ENCODE measurements at places on chromosomes 16 and 17.

DNA sequence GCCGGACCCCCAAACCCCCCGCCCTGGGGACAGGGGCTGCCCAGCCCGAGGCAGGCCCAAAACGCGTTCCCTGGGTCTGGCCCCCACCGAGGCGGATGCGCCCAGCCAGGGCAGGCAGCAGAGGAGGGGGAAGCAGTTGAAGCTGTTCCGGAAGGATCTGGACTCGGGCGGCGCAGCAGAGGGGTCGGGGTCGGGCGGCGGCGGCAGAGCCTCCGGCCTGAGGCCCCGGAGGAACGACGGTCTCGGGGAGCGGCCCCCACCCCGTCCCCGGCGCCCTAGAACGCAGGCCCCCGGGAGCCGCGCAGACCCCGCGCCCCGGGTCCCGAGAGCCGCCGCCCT, 22.9 kb upstream of the ZFPM1 start:
- DNase-seq = no peak

DNA sequence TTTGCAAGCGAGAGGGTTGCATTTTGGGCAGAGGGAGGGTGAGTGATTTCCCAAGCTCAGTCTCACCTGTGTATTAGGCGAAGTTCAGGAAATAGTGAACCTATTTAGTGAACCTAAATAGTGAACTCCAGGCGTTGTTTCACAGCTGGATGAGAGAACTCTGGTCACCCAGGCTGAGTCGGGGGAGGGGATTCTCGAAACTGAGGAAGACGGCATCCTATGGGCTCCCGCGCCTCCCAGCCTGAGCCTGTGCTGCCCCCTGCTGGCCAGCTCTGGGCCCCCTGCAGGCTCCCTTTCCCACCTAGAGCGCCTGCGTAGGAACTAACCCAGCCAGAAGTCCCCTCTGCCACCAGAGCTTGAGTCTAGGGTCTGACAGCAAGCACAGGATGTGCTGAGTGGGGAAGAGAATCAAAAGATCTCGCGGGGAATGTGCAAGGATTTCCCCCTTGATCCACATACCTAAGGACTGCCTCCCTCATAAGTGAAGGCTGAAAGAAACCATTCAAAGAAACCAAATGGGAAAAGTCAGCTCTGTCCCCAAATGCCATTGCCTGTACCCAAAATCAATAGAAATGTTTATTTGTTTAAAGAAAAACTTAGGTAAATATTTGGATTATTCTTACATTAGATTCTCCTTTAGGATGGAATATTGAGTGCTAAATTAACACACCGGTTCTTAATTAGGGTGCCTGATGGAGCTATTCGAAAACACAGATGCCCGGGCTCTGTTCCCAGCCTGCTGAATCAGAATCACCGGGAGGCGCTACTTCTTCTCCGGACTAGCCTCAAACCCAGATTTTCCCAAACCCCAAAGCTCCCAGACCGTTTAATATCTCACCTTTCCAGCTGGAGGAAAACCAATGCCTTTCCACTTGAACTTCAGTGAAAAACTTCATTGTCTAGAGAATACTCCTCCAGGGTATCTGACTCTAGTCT, 14.8 kb upstream of the MARVELD3 start:
- DNase-seq = peak; percentile 70

DNA sequence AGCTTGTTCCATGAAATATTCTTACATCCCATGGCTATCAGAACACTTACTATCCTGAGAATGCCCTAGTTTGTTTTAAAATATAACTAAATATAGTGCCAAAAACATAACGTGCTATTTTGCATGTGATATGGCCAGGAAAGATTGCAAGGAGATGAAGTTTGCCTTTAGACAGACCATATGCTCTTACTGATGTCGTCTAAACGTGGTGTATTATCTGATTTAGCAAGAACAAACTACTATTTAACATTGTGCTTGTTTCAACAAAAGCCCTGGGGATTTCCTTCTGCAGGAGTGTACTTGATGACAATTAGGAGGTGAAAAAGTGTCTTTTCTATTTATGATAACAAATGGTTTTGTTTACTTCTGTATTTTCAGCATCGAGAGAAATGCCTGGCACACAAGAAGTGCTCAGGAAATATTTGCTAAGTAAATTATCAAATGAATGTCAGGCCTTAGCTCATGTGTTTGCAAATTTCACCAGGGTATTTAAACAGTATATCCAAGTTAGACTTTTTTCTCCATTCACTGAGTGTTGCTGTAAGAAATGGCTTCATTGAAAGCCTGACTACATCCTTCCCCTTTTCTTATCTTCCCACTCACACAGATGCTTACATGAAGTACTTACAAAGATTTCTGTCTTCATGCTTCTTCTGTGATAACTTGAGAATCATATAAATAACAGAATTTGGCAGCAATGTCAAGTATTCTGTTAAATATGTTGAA, 1033.6 kb downstream of the CDH8 start:
- DNase-seq = no peak

DNA sequence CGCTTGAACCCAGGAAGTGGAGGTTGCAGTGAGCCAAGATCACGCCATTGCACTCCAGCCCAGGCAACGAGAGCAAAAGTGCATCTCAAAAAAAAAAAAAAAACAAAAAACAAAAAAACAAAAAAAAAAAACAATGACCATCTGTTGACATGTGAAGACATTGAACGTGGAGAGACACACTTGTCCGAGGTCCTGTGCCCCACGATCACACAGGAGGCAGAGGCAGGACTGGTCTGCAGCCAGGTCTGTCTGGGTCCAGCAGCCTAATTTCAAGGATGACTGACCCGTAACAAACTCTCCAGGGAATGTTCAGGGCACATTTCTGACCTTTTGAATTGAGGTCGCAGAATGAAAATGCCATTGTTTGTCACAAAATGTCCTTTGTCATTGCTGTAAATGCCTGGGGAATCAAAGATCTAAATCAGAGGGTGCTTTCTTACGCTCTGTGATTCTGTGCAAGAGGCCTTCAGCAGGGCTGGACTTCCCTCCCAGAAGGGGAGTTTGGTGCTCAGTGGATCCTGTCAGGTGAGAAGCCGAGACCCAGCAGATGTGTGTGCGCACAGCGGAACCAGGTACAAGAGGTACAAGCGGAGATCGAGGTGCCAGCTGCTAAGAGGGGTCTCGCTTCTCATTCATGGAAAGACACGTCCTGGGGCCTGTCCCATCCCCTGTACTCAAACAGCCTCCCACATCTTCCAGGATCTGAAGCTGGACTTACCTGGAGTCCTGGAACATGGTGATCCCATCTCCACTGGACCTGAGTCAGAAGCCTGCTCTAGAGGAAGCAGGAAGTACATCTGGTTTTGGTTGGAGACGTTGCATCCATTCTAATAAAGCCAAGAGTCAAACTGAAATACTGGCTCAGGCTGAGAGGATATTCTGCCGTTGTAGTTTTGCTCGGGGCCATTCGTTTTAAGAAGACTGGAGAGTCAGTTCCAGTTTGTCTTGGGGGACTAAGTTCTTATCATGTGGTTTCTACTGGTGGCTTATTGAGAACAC, 95.8 kb downstream of the IRF8 start:
- no peak for DNase-seq

- DNase-seq = no peak
Measured at GRCh38 chr17:29709866-29710519, 87.3 kb upstream of the CORO6 start.

DNA sequence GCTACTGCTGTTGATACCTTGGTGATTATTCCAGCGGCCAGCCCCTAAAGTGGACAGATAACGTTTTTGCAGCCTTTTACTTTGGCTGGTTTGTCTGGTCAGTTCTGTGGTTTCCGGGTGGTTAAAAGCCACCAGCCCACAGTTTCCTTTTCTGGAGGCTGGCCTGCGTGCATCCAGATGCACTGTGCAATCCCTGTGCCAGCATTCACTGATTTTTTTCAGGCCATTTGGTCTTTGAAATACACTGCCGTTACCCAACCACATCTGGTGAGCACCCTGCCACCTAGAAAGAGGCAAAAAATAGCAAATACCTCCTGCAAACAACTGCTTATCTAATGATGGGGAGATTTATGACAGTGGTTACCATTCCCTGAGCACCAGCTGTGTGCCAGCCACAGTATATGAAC, 797 bp downstream of the NUDT7 start:
- no peak for DNase-seq

DNA sequence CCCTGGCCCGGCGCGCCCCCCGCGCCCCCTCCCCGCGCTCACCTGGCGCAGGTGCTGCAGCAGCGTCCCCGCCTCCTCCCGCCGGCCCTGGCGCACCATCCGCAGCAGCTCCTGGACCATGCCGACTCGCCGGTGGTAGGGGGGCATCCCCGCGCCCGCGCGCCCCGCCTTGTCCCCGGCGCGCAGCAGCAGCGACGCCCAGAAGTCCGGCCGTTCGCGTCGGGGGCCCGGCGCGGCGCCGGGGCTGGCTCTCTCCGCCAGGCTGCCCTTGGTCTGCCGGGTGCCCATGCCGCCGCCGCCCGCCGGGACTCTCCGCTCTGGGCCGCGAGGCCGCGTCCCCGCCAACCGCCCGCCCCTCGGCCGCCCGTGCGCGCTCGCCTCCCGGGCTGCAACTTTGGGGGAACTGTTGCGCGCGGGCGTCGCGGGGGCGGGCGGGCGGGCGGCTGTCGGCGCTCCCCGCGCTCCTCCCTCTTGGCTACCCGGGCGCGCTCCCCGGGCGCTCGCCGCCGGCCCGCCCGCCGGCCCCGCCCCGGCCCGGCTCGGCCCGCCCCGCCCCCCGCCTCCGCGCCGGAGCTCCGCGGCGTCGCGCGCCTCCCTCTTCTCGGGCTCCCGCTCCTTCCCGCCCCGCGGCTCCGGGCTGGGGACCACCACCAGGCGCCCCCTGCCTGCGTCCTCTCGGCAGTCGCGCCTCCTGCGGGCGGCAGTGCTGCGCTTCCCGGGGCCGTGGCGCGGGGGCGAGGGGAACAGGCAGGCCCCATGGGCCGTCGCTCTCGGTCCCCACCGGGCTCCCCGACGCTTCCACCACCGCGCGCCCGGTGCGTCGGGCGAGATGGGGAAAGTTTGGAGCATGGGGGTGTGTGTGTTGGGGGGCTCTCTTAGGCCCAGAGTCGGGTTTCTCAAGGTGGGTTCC, at the start of gene LRRC75A:
LRRC75A (minus strand) TSS at position 491 of the 910 bp plus-strand sequence; CDS start at position 288, 203 bp downstream.
- peak; percentile 49 for DNase-seq

GRCh38 chr17:2450016-2450650, 49.3 kb upstream of the MNT start:
- DNase-seq = no peak

DNA sequence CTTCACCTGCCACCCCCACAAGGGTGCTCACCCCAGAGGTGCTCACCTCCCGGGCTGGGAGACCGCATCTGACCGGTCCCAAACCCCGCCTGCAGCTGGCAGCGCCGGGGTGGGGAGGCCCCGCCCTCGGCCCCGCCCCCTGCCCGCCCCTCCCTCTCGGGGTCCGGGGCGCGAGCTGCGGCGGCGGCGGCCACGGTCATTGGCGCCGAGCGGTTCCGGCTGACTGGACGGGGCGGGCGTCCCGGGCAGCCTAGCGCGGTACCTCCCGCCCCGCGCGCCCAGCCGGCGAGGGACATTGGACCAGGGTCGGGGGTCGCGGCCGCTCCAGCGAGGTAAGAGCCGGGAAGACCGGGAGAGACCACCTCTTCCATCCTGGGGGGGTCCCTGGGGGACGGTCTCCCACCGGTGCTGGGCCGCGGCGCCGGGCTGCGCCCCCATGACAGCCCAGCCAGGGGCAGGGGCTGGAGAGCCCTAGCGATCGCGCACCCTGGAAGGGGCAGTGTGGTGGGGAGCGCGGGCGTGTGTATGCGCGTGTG, at the start of gene CACNG5:
CACNG5 (plus strand) TSS at position 199 of the 536 bp plus-strand sequence. CDS start 42,216 bp downstream, outside the sequence.
- DNase-seq = no peak

DNA sequence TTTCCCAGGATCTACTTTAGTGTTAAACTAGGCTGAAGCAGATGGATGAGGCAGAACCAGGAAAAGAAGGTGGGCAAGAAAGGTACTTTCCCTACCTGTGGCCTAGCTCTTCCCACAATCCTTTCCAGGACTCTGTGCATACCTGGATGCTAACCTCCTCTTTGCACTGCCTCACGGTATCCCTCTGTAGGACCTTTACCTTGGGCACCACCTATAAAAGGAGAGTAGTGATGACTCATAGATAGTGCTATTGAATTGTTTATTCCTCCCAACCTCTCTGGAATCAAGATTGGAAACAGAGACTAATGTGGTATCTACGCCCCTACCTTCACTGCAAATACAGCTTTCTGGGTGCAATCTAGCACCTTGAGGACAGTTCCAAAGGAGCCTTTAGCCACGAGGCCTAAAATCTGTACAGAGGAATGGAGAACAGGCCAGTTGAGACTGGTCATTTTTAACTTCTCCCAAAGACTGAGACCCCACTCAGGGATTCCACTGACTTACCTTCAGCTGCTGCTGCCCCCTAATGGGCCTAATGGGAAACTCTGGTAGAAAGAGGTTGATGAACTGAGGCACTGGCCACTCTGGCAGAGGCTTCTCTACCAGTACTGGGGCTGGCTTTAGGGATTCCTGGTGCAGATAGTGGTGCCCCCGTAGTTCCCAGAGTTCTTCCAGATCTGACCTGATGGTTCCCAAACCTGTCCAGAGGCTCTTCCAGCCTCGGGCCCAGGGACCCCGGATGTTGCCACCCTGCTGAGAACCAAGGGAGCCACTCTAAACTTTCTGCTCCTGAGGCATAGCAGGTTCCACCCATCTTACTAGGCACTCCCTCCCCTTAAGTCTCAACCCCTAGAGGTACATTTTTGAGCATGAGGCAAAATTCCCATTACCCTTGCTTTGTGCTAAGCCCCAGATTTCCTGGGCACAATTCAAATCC, 781 bp downstream of the RSKR start:
- peak; percentile 32 for DNase-seq

- peak; percentile 80 for DNase-seq
Measured at GRCh38 chr17:40547079-40547784, 18.0 kb downstream of the CCR7 start.

DNA sequence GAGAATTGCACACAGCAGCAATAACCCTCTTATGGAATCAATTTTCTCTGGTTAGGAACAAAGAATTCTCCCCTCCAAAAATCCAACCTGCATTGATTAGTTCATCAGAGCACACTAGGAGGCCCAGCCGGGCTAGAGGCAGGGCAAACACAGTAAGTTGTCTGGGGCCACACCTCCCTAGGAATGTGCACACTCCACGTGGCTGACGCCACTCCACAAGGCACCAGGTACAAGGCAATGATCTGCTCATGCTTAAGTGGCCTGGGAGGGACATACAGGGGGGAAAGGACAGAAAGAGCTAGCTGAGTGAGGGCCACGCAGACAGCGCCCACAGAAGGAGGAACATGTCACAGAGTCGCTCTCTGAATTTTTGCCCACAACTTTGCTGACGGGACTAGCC, 107.6 kb downstream of the SLC39A11 start:
- no peak for DNase-seq

Measured in CD4-positive, alpha-beta T cell treated with Interleukin-6 at 100 ng/mL for 8 hours (primary cell).